ENCODE measurements at places on chromosomes 4 and X.
A peak's percentile ranks its signal among the peaks of the same experiment; 100 is the strongest.

GRCh38 chr4:18039113-18039512 lies 17.6 kb upstream of the LCORL start:
- peak; percentile 38 for DNase-seq

DNA sequence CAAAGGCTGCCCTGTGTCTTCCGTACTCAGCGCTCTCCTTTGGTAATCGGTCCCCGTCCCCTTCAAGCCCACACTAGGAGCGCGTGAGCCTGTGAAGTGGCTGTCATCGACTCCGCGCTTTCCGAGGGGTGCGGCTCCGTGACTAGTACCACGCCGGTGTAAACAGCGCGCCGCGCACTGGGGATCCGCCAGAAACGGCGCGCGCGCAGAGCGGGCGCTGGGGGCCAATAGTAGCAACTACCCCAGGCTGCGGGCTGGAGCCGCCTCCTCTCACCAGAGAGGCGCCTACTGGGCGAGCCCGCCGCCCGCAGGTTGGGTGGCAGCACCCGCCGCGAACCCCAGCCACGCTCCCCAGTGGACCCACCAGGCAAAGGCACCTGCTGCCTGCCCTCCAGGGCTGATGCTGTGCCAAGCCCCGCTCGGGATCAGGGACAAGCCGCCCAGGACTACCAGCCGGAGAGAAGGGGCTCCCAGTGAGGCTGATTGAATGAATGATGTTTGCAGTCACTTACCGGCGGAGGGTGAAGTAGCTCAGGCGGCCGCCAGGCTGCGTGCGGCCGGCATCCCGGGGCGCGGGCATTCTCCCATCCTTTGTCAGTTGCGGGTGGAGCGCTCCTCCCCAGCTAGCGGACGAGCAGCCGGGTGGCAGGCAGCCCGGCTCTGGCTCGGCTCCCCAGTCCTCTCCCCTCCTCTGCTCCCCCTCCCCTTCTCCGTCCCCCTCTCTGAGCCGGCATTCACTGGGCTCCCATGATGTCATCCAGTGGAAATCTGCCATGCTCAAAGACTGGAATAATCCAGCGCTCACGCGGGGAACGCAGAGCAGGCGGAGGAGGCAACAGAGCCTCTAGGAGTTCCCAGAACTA lies 370.3 kb upstream of the SMIM31 start:
- peak; percentile 43 for DNase-seq

GRCh38 chrX:70423936-70424675 lies 992 bp downstream of the GDPD2 start:
- no peak for DNase-seq

DNA sequence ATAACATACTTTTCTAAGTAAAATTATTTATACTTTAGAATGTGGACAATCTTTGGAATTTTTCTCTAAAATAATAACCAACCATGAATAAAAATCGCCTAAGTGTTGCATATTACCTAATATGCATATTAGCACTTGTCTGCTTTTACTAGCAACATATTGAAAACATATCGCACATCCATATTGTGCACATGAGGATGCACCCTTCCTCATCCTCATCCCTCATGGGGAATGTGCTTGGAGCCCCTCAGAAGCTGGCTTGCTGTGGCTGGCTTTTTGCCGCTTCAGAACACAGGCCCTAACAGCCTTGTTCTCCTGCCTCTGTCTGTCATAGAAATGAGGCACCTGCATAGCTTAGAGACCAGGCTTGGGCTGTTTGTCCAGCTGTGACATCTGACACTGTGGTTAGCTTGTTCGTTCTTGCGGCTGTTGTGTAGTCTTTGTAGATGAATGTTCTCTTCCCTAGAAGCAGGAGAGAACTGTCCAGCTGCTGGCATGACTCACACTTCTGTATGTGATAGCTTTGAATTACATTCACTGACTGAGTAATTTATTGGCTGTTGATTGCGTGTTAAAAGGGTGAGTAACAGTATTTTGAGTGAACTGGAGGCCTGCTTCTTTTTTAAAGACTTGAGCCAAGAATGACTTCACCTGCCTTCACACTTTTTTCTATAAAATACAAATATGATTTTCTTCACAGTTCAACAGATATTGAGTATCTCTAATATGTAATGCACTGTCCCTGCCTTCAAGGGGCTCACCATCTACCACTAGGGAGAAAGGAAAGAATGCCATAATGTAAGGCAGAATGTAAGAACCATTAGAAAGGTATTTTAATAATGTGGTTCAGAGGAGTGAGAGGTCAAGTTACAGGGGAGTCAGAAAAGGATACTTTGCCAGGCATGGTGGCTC lies 81.9 kb downstream of the HMGB2 start:
- peak; percentile 100 for DNase-seq

DNA sequence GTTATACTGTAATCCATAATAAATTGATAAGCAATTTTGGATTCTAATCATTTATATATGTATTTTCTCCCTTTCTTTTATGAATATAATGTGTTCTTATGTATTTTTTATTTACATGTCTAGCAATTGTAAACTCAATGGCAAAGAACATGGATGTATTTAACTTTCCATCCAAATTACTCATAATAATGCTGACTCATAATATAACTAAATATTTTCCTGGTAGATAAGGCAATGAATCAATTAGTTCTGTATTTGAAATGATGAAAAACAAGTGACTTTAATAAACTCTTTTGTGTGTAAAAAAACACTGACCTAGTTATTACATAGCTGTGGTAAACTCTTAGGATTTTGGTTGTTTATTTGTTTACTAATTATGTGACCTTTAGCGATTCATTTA lies 211.2 kb downstream of the DTHD1 start:
- no peak for DNase-seq

GRCh38 chr4:173257732-173258717 lies 76.1 kb downstream of the HMGB2 start:
- peak; percentile 70 for DNase-seq

GRCh38 chr4:104596189-104596588 lies 101.5 kb upstream of the CXXC4 start:
- DNase-seq, result no peak

DNA sequence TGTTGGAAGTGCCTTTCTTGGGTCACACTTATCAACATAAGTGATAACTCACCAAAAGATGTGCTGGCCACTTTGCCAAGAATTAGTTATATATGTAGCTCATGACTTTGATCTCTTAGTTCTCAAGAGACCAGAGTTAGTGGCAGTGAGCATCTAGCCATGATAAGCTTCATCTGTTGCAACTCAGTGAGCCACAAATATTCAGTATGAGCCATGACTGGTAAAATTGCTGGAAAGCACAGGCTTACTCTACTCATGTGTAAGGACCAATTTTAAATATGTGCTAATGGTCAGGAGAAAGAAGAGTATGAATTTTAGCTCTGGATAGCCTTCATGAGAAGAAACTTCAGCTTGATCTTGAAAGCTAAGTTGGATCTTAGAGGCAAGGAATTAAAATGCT lies 59.4 kb upstream of the TLL1 start:
- DNase-seq, result peak; percentile 59

- DNase-seq, result no peak
Measured at GRCh38 chr4:72243641-72244040, 211.8 kb downstream of the NPFFR2 start.

DNA sequence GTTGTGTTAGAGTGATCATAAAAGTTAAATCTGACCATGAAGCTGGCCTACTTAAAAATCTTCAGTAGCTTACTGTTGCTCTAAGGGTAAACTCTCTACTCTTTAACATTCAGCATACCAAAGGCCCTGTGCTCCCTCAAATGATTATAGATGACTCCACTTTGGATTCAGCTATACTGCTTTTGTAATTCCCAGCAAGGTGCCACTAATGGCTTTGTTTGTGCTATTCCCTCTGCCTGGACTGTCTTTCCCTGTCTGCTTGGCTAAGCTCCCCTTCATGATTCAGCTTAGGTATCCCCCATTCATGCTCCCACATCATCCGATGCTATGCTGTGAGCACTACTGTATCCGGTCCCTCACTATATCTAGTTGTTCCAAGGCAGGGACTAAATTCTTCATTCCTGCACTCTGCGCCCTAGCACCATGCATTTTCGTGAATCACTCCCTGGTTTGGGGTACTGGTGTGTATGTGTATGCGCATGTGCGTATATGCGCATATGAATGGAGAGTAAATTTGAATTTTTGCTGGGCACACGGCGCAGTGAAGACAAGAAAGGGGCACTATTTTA lies 453 bp upstream of the PBDC1 start:
- DNase-seq, result no peak

GRCh38 chr4:42654631-42655268 lies 2.2 kb downstream of the ATP8A1 start:
- peak; percentile 94 for DNase-seq

- no peak for DNase-seq
Measured at GRCh38 chrX:45110494-45110893, 90.2 kb downstream of the DIPK2B start.

GRCh38 chr4:179586460-179586859 lies 2144.2 kb upstream of the AGA start:
- no peak for DNase-seq

- no peak for DNase-seq
Measured at GRCh38 chr4:97504713-97505112, 638.6 kb downstream of the STPG2 start.

DNA sequence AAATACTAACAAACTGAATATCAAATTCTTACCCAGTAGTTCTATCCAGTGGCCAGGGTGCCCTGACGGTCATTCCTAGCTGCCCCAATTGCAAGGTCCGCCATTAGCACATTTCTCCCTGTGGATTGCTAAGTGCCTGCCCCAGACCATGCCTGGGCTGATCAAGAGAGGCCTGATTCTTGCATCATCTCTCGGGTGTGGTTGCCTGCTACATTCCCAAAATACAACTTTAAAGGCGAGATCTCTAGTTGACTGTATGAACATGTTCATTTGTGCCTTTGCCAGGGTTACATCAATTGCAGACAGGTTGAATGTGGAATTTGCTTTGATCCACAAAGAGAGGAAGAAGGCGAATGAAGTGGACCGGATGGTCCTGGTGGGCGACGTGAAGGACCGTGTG lies 28.0 kb downstream of the PRPS2 start:
- no peak for DNase-seq

DNA sequence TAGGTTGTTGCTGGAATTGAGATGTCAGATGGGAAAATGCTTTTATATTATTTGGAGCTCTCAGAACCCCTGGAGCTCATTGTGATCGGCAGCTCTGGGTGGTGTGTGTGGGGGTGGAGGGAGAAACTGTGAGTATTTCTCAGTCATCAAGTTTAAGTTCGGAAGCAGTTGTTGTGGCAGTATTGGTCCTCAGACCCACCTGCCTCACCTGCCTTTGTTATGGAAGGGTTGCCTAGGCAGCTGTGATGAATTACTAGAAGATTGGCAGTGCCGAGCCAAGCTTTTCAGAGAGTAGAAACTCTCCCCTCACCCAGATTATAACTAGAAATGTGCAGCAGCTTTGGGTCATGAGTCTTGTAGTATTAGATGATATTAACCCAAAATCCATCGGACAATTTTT lies 9.5 kb downstream of the IGSF1 start:
- DNase-seq, result no peak

- DNase-seq, result peak; percentile 74
Measured at GRCh38 chr4:186144198-186144945, 39.9 kb downstream of the FAM149A start.

DNA sequence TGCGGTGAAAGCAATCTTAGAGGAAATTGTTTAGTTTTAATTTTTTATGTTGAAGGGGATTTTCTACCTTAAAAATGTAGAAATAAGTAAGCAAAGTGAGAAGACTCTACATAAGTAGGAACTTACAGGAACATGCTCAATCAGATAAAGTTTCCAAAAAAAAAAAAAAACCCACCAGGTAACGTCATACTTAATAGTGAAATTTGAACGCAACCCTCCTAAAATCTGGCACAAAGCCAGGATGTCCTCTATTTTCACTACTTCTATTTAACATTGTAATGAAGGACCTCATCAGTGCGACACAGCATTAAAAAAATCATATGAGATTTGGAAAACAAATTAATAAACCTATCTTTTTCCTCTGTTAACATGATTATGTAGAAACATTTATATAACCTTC lies 135.0 kb upstream of the FAT4 start:
- no peak for DNase-seq

- DNase-seq, result no peak
Measured at GRCh38 chr4:70901607-70901983, 574 bp upstream of the MOB1B start.

GRCh38 chrX:96244955-96245354 lies 439.7 kb upstream of the DIAPH2 start:
- DNase-seq, result no peak

DNA sequence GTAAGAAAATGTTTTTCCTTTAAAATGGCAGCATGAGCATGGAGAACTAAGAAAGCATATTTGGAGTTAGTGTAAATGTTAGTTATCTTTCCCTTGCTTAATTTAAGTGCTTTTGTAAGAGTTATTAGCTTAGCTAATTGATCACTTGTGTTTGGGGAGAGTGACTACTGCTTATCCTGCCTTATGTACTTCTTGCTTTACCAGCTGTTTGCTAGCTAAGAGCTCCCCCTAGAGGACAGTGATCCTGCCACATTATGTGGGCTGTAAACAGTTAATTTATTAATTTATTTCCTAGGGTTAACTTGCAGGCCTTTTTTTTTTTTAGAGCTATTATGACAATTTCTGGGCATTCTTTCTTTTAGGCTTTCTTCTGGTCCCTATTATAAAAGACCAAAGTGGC lies 435.8 kb downstream of the MAGEB5 start:
- peak; percentile 15 for DNase-seq

DNA sequence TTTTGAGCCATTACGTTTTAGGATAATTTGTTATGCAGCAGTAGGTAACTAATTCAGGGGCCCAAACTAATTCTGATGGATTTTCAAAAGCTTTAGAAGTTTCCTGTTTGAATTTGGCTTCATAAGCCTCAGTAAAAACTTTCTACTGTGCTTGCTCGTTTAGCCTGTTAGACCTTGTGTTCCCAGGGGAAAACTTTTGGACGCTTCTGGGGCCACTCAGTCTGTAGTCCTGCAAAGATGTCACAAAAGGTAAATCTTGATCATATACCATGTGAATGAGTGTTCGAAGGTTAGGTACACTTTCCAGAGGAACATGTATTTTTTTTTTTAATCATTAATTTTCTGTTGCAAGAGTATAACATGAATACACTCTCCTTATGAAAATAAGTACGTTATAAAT lies 70.7 kb downstream of the SUPT20HL2 start:
- DNase-seq, result no peak

DNA sequence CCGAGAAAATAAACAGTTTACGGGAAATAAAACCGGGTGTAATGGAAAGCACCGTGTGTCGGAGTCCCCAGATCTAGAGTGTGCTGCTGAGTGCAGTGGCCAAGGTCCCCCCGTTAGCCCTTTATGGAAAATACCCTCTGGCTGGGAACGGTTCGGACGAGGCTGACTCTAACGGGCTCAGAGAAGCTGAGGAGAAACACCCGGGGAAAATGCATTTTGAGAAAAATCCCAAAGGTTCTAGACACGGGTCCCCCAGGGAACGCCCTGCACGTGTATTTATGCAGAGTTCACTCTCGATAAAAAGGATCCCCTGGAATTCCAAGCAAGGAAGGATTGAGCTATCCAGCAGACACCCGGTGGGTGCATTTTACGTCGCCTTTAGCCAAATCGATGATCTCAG lies 177.2 kb downstream of the CRLF2 start:
- DNase-seq, result no peak

- no peak for DNase-seq
Measured at GRCh38 chr4:27046851-27047250, 186.2 kb downstream of the STIM2 start.
